ENCODE measurements at places on chromosomes 4 and X. TPM values are rescaled to one million over a fixed set of nuclear protein-coding genes. Genes with fewer than 3 reads are reported as not detected.

Gene NHSL2
- total RNA-seq, result 8.4 TPM

GRCh38 chr4:8403173-8403753 lies 37.3 kb downstream of the ACOX3 start:
- H3K27ac ChIP-seq, result peak overlapping the region; percentile 21
- H3K4me3 ChIP-seq, result no peak overlapping the region
- peaks cover 37% of the 10 kb centered on the region for H3K4me1 ChIP-seq
- peak; percentile 91 for DNase-seq
- peaks cover 61% of the 10 kb centered on the region for H3K36me3 ChIP-seq
- no peaks in the 10 kb centered on the region for H3K27me3 ChIP-seq

DNA sequence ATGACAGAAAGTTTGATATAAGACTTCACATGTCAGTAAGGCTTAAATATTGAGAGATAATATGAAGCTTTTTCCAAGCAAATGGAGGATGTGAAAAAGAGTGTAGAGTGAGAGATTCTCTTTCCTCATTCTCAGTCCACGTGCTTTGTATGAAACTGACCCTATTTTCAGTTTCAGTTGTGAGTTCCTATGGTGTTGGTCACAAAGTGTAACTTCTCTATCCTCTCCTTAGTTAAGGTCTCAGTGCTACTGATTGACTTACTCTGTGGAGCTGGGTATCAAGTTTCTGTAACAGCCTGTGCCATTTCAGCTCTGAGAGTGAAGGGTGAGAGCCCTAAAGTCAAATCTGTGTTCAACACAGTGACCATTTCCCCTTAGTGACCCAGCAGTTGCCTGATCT lies 277.2 kb downstream of the EPHA5 start:
- no peak overlapping the region for H3K4me3 ChIP-seq
- no peak overlapping the region for H3K27ac ChIP-seq
- H3K36me3 ChIP-seq, result no peaks in the 10 kb centered on the region
- DNase-seq, result no peak
- no peaks in the 10 kb centered on the region for H3K4me1 ChIP-seq
- H3K27me3 ChIP-seq, result no peaks in the 10 kb centered on the region

Gene FOXR2
- not detected for total RNA-seq

Gene TMEM47
- 37.8 TPM for total RNA-seq

DNA sequence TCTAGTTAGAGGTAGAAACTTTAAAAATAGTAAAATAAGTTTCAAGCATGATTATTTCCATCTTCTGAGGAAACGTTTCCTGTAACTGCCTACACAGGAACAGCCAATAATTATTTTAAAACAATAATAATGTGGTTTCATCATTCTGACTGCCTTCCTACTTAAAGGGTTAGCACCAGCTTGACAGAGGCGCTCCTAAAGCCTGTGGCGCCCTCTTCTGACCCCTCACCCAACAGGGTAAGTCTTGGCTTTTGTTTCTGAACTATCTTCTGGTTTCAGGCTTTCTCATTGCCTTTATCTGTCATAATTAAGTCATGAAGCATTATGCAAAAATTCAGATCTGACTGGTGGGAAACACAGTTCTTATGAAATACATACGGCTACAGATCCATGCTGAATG lies 96.7 kb downstream of the ITM2A start:
- no peaks in the 10 kb centered on the region for H3K36me3 ChIP-seq
- peak overlapping the region; percentile 65 for H3K27ac ChIP-seq
- DNase-seq, result peak; percentile 36
- no peak overlapping the region for H3K4me3 ChIP-seq

GRCh38 chrX:103783196-103783595 lies 6.6 kb downstream of the PLP1 start:
- DNase-seq, result no peak
- H3K4me1 ChIP-seq, result no peaks in the 10 kb centered on the region
- H3K4me3 ChIP-seq, result no peak overlapping the region
- no peak overlapping the region for H3K27ac ChIP-seq
- H3K36me3 ChIP-seq, result no peaks in the 10 kb centered on the region

- H3K36me3 ChIP-seq, result no peaks in the 10 kb centered on the region
- H3K27ac ChIP-seq, result no peak overlapping the region
- no peak overlapping the region for H3K4me3 ChIP-seq
- no peaks in the 10 kb centered on the region for H3K4me1 ChIP-seq
These were observed 1.2 kb upstream of the PRPS2 start for GRCh38 chrX:12789976-12790375.
